ENCODE measurements at places on chromosomes 16 and 17.

GRCh38 chr16:79640513-79641360 lies 40.2 kb upstream of the MAF start:
- DNase-seq: no peak

DNA sequence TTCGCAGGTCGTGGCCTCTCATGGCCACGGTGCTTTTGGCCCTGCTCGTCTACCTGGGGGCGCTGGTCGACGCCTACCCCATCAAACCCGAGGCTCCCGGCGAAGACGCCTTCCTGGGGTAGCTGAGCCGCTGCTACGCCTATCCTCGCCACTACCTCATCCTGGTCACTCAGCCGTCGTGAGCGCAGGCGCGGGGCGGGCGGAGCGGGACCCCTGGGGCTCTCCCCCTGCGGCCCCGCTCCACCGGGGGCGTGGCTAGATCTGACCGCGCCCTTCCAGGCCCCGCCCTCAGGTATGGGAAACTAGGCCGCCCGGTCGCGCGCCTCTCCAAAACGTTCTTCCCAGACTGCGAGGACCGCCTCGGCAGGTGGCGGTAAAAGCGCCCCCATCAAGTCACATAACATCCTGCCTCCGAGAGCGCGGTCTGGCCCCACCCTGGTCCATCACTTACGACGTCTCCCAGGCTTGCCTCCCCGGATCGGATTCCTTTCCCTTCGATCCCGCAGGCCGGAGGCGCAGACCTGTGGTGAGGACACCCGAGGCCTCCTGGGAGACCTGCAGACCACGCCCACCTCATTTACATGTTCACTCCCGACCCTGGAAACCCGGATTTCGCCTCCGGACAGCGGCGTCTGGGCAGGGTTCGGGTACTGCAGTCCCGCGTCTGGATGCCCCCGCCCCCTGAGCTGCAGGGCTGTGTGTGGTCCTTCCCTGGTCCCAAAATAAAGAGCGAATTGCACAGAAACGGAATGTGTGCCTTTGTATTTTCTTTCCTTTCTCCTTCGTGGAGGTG lies 91.5 kb upstream of the TMEM97 start:
- peak; percentile 64 for DNase-seq

DNA sequence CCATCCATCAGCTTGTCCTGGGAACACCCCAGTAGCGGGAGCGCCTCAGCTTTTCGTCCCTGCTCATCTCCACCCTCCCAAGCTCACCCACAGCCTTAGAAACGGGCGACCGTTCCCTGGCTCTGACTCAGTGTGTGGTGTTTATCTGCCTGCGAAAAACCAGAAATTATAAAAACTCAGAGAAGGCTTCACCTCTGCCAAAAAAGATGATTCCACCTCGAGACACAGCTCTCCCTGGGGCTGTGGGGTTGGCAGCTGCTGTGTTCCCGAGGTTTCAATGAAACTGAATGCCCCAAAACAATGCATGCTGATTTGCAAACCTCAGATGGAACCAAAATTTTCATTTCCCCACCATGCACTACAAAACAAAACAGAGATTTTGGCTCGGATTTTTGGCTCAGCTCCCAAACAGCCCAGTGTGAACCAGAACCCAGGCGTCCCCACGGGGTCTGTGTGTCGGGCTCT lies 62.4 kb upstream of the MED9 start:
- no peak for DNase-seq

- DNase-seq: no peak
Observed at GRCh38 chr17:42347606-42348005, 40.6 kb downstream of the STAT3 start.

DNA sequence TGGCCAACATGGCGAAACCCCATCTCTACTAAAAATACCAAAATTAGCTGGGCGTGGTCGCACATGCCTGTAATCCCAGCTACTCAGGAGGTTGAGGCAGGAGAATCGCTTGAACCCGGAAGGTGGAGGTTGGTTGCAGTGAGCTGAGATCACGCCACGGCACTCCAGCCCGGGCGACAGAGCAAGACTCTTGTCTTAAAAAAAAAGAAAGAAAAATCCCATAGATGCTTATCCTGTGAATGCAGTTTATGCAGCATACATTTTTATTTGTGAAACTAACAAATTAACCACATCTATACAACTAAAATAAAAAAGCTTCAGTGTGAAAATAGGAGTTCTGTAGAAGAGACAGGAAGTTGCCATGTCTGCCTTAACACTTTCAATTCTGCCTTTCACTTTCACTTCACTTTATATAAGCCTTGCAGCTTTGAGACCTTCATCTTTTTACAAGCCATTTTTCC lies 7.1 kb downstream of the IGSF6 start:
- DNase-seq: no peak

GRCh38 chr16:9199311-9199710 lies 107.9 kb downstream of the HAPSTR1 start:
- no peak for DNase-seq

GRCh38 chr16:84820305-84820684 lies 510 bp downstream of the CRISPLD2 start:
- no peak for DNase-seq

DNA sequence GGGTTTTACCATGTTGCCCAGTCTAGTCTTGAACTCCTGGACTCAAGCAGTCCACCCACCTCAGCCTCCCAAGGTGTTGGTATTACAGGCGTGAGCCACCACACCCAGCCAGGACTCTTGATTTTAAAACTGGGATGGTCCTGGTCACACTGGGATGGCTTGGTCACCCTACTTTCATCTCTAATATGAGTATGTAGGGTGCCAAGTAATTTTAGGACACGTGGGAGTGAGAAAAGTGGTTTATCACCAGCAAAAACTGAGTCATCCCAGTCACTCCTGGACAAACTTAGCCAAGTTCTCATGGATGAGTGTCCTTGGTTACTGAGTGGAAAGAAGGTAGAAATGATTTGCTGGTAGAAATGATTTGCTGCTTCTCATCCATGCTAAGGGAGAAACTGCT lies 9.9 kb downstream of the CLEC19A start:
- DNase-seq: no peak

DNA sequence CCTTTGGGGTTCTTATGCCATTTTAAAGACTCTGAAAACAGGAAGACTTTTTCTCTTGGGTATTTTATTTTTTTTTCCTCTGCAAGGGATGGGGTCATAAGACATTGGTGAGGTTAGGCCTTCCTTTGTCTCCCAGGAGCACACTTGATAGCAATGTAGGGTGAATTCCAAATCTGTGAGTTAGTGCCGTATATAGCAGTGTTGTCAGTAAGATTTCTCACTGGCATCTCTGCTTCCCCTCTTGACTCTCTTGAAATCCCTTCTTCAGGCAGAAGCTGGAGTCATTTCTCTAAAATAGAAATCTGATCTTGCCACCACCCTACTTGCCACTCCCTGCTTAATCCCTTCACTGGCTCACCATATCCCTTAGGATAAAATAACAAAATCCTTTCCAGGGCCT lies 529.7 kb downstream of the WWOX start:
- DNase-seq: no peak

DNA sequence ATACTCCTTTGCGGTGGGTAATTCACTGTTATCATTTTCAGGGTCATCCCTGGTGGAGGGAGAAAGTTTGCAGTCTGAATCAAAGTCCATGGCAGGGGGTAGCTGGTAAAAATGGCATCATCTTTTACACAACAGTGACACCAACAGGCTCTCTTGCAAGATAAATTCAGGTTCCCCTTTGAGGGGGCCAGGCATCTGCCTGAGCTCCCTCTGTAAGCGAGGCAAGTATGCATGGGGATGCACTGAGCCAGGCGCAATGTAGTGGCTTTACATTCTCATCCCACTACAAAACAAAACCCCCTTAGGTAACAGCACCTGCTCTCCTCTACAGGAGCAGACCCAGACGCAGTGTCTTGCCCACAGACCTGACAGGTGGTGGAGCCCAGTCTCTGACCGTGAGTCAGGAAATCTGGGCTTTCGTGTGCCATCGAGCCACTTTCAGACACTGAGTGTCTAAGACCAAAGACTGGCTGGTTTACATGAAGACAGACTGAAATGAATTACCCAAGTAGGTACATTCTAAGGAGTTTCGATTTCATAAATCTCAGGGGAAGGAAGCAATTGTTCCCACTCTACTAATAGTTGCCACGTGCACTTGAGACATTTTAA lies 17.7 kb downstream of the LITAFD start:
- DNase-seq: no peak

DNA sequence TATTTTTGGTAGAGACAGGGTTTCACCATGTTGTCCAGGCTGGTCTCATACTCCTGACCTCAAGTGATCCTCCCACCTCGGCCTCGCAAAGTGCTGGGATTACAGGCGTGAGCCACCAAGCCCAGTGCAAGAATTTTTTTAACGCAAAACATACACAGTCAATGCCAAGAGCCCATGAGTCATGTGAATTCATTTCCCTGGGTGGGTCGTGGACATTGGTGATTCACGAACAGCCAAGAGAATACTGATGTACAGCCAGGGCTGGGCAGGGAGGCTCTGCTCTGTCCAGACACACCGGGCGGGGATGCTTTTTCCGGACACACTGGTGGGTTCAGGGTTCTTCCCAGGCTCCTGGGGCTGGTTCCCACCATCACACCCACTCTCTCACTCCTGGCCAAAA lies 17.7 kb downstream of the SLC38A8 start:
- no peak for DNase-seq

GRCh38 chr17:74413491-74413890 lies 18.4 kb upstream of the GPRC5C start:
- no peak for DNase-seq

DNA sequence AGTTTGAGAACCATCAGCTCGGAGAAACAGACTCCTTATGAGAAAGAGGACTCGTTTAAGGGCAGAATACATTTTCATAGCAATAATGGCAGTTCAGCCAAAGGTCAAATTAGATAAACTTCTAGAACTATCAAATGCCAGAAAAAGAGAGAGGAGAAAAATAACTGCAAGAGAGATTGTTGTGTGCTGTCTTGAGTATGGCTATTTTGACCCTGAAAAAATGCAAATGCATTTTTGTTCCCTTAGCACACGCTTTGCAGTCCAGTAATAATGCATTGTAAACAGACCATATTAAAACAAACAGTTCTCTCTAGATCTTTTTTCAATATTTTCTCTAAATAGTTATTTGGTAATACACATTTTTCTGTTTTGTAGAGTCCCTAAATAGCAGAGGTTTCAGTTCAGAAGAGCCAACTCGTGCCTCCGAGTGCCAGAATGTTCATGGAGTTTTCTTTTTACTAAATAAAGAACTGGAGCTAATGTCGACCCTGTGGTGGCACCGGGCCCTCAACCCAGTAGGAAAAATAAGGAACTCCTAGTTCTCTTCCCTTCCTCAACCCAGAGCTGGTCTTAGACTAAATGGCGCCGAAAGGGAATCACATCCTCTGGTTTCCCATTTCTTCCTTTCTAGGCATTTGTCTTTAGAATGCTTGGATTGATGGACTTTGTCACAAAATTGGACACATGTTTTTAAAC lies 298.0 kb downstream of the MAP2K4 start:
- DNase-seq: no peak

- DNase-seq: no peak
Observed at GRCh38 chr16:9798474-9798873, 383.8 kb downstream of the GRIN2A start.

- DNase-seq: no peak
Observed at GRCh38 chr16:12802661-12803060, 1.0 kb downstream of the CPPED1 start.

DNA sequence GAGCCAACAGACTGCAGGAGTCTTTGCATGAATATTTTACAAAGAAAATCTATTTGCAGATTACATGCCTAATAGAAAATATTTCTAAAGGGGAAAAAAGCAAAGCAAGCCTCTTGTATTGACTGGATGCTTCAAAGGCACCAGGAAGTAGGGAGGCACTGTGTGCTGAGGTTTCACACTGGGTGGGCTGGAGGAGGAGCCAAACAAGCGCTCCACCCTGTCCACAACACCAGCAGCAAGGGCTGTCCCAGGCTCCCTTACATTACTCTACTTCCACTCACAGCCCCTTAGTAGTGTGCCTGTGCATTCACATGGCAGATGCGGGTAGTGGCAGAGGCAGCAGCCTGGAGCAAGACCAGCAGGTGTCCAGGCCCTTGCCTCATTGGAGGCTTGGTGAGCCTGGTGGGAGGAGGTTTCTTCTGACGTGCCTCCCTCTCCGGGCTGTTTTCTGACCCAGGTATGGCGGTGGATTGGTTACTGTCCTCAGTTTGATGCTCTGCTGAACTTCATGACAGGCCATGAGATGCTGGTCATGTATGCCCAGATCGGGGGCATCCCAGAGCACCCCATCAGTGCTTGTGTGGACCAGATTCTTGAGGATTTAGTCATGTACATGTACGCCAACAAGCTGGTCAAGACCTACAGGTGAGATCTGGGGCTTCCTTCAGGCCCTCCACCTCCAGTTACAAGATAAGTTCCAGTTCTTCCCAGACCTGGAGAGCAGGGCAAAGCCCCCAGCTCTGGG lies 7.0 kb upstream of the CCNF start:
- DNase-seq: no peak

DNA sequence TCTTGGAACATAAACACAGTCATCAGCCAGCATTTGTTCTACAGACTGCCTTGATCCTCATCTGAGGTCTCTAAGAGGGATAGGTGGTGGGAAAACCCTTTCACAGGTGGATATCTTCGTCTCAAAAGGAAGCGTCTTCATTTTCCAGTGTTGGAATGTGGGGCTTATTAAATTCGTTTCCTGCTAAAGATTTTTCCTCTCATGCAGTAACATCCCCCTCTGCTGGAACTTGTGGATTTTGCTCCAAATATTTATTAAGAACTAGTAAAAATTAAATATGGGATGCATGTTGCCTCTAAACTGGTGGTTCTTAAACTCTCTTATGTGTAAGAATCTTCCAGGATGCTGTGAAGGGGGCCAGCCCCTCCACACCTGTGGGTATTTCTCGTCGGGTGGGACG lies 20.1 kb upstream of the MLYCD start:
- no peak for DNase-seq
